A549 treated with Hydrocortisone at 1 μM for 4 hours (cell line): ENCODE measurements at places on chromosomes 2 and 18. TPM values are rescaled to one million over a fixed set of nuclear protein-coding genes. Genes with fewer than 3 reads are reported as not detected.

Gene FAM110C
- 0.08 to 0.30 TPM (median 0.21 TPM) in 5 replicates for total RNA-seq

Gene BIRC6
- total RNA-seq: 24.8 to 44.6 TPM (median 27.9 TPM) in 5 replicates

Gene CNTNAP5
- not detected in 5 replicates for total RNA-seq

Gene TCF23
- not detected in 5 replicates for total RNA-seq

Gene BOK
- total RNA-seq: 27.7 to 38.3 TPM (median 35.8 TPM) in 5 replicates

Gene OSGEPL1
- total RNA-seq: 3.7 to 5.0 TPM (median 4.6 TPM) in 5 replicates

Gene DES
- total RNA-seq: 0.23 to 0.93 TPM (median 0.51 TPM) in 5 replicates

Gene FAM237A
- not detected in 5 replicates for total RNA-seq

Gene RTTN
- total RNA-seq: 4.3 to 6.1 TPM (median 4.9 TPM) in 5 replicates

Gene C2orf72
- total RNA-seq: 6.0 to 8.7 TPM (median 6.9 TPM) in 5 replicates
